ENCODE measurements at places on chromosomes 7 and 10.
A peak's percentile ranks its signal among the peaks of the same experiment; 100 is the strongest.

- no peak for DNase-seq
These were observed 207.9 kb downstream of the PLXNA4 start for GRCh38 chr7:132368246-132368900.

DNA sequence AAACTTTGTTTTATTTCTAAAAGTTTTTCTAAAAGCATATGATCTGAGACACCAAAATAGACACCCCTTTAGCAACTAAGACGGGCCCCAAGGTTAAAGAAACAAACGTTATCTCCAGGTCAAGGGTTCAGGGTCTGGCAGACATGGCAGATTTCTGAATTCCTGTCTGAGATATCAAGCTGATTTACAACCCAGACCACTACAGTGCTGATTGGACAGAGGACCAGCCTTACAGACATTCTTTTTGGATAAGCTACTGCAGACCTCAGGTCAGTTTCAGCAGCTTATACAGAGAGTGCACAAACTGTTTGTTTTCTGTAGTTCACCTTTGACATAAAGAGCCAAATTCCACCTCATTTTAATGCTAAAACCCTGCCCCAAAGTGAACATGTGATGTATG lies 34.8 kb downstream of the SVOPL start:
- DNase-seq: no peak

GRCh38 chr10:121043124-121043849 lies 192.1 kb downstream of the WDR11 start:
- DNase-seq: no peak

- DNase-seq: no peak
These were observed 1.3 kb upstream of the FZD8 start for GRCh38 chr10:35643151-35644049.

- DNase-seq: no peak
These were observed 100.8 kb downstream of the ARHGAP21 start for GRCh38 chr10:24622781-24623301.

- DNase-seq: no peak
These were observed 80.6 kb downstream of the USP6NL start for GRCh38 chr10:11530806-11531205.

GRCh38 chr7:81256991-81257390 lies 338.1 kb upstream of the SEMA3C start:
- DNase-seq: no peak

DNA sequence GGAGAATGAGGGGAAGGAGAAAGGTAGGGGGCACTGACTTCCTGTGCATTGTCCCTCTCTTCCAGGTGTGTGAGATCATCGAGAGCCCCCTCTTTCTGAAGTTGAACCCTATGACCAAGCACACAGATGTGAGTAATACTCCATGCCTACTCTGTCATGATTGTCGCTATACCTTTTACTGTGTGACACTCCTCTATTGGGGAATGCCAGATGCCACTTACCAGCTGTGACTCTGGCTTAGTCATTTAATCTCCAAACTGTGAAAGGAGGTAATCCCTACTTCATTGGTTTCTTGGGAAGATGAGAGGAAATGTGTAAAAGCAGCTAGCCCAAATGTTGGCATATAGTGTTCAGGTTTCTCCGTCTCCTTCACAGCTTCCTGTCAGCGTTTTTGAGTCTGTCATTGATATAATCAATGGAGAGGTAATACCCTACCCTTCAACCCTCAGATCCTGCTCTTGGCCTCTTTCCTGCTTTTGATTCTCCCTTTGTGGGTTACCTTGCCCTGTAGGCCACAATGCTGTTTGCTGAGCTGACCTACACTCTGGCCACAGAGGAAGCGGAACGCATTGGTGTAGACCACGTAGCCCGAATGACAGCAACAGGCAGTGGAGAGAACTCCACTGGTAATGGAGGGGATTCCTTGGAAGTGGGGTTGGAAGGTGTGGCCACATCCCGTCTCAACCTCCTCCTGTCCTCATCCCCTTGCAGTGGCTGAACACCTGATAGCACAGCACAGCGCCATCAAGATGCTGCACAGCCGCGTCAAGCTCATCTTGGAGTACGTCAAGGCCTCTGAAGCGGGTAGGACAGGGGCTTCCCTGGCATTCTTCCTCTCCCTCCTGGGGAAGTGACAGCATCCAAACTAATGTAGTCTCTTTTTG lies 2.0 kb downstream of the COPS6 start:
- no peak for DNase-seq

- no peak for DNase-seq
These were observed 233.5 kb upstream of the HDAC9 start for GRCh38 chr7:18262058-18262457.

GRCh38 chr7:44257618-44258422 lies 57.0 kb downstream of the YKT6 start:
- peak; percentile 79 for DNase-seq

DNA sequence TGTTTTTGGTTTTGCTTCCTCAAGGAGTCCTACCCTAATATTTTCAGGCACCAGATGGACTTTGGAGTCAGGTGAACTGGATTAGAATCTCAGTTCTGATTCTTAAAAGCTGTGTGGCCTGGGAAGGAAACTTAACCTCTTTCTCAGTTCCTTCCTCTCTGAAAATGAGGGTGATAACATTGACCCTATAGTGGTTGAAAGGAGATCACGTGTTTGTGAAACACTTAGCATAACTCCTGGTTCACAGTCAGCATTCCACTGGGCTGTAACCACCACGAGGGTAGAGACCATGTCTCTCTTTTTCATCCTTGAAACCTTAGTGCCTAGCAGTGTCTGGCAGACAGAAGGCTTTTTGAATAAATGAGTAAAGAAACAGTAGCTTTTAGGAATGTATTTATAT lies 16.7 kb downstream of the LSMEM1 start:
- no peak for DNase-seq

GRCh38 chr10:132746801-132747625 lies 38.9 kb downstream of the NKX6-2 start:
- no peak for DNase-seq

GRCh38 chr7:96664793-96665192 lies 44.9 kb downstream of the SEM1 start:
- no peak for DNase-seq

GRCh38 chr10:113555751-113556150 lies 2.9 kb downstream of the HABP2 start:
- no peak for DNase-seq

DNA sequence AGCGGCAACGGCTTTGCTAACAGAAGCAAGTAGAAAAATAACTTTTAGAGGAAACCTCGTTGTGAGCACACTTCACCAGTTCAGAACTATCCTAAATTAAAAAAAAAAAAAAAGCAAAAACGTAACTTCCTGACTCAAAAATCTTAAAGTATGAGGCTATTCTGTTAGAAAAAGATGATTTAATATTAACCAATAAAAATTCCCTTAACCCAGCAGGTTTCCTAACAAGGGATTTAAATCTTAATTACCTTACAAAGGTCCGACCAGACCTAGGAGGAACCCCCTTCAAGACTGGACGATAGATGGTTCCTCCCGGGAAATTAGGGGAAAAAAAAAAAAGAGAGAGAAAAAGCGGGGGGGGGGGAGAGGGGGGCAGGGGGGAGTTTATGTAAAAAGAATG lies 22.9 kb upstream of the CHST3 start:
- no peak for DNase-seq

DNA sequence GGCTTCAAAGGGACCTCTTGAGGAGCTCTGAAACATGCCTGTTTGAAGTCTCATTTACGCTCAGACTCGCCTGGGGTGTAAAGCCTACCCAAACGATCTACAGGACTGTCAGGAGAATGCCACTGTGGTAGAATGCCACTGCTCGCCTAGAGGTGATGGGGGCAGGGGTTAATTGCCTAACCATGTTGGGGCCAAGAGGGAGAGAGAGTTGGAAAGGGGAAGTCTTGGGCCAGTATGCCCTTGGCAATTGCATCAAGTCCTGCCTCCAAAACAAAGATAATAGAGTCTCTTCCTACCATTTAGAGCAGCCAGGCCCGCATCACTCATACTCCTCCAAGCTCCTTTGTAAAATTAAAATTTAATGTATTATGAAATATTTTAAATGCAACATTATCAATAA lies 25.2 kb downstream of the CDK1 start:
- DNase-seq: no peak

GRCh38 chr10:132484922-132485321 lies 52.7 kb upstream of the INPP5A start:
- DNase-seq: no peak

DNA sequence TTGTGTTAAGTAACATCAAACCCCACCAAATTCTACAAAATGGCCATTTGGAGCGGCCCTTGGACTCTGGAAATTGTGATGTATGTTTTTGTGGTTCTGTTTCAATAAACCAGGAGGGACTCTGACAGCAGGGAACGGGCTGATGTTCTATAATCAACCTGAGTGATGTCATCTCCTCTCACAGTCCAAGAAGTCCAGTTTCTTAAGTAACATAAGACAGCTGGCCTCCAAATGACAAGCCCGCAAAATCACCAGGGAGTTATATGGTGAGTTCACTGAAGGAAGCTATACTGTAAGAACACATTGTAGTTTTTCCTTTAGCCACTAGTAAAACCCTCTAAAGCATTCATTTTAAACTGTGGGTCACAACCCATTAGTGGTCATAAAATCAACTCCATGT lies 34.0 kb downstream of the GOT1 start:
- no peak for DNase-seq

DNA sequence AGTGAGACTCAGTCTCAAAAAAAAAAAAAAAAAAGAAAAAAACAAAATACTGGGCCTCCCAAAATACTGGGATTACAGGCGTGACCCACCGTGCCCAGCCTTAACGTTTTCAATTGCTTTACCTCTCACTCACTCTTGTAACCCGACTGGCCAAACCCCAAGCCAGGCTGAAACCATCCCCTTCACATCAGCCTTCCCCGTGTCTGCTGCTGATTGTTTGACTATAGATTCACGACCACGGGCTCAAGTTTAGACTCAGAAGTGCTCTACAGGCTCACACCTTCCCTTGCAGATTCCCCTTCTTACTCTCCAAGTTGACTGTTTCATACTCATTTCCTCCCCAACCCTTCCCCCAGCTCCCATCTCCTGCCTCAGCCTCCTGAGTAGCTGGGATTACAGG lies 22.3 kb downstream of the TYW1 start:
- no peak for DNase-seq

- DNase-seq: peak; percentile 97
These were observed 453.4 kb upstream of the AKR1E2 start for GRCh38 chr10:4372601-4373000.
